ENCODE measurements at places on chromosomes 5 and 9. TPM values are rescaled to one million over a fixed set of nuclear protein-coding genes. Genes with fewer than 3 reads are reported as not detected.

GFI1B gene
- total RNA-seq: not detected

PROB1 gene
- 0.94 TPM for total RNA-seq

SLIT3 gene
- total RNA-seq: 46.3 TPM

NMUR2 gene
- not detected for total RNA-seq

PCDHGA8 gene
- total RNA-seq: 7.4 TPM

PCDHA7 gene
- total RNA-seq: 1.4 TPM

THBS4 gene
- total RNA-seq: 9.7 TPM

TRMO gene
- 23.3 TPM for total RNA-seq

SLC6A18 gene
- total RNA-seq: not detected

GAPT gene
- 6.1 TPM for total RNA-seq

NAA35 gene
- total RNA-seq: 15.4 TPM

IL3 gene
- total RNA-seq: not detected

PRRX2 gene
- 7.3 TPM for total RNA-seq

PCDHB3 gene
- 1.4 TPM for total RNA-seq

LCN9 gene
- total RNA-seq: not detected

GDA gene
- total RNA-seq: not detected

ACTBL2 gene
- total RNA-seq: not detected

KCNMB1 gene
- 0.19 TPM for total RNA-seq

STPG3 gene
- total RNA-seq: not detected

CDC26 gene
- 25.5 TPM for total RNA-seq

ARID3C gene
- total RNA-seq: not detected

GM2A gene
- total RNA-seq: 26.6 TPM

MYORG gene
- total RNA-seq: 9.3 TPM

F2RL2 gene
- not detected for total RNA-seq

DRD1 gene
- not detected for total RNA-seq

BAAT gene
- total RNA-seq: not detected

XRCC4 gene
- 7.3 TPM for total RNA-seq

UNC5A gene
- total RNA-seq: 0.75 TPM

GTF3C5 gene
- 32.6 TPM for total RNA-seq

WDR38 gene
- not detected for total RNA-seq

LPCAT1 gene
- 22.3 TPM for total RNA-seq

ALDH1B1 gene
- 23.7 TPM for total RNA-seq

PCDHGB4 gene
- total RNA-seq: 6.0 TPM

AMBP gene
- total RNA-seq: not detected

C9orf153 gene
- total RNA-seq: 0.46 TPM

REEP5 gene
- 74.2 TPM for total RNA-seq

INSL4 gene
- total RNA-seq: not detected

IGFBPL1 gene
- total RNA-seq: not detected

CTXN3 gene
- not detected for total RNA-seq

RAI14 gene
- 32.2 TPM for total RNA-seq

PRELID2 gene
- total RNA-seq: 24.1 TPM

SVEP1 gene
- total RNA-seq: 140 TPM

CARTPT gene
- not detected for total RNA-seq

ISL1 gene
- total RNA-seq: 5.4 TPM

SLCO4C1 gene
- 0.12 TPM for total RNA-seq

MEIKIN gene
- total RNA-seq: not detected

PCDHB9 gene
- 1.3 TPM for total RNA-seq

FBP2 gene
- not detected for total RNA-seq

MCTP1 gene
- 77.4 TPM for total RNA-seq

SCGB3A2 gene
- total RNA-seq: not detected

TRIM14 gene
- 18.5 TPM for total RNA-seq

DPYSL3 gene
- total RNA-seq: 33.9 TPM

GPR151 gene
- not detected for total RNA-seq
